WTC11 (cell line): ENCODE measurements at places on chromosomes 7 and 10. TPM values are rescaled to one million over a fixed set of nuclear protein-coding genes. Genes with fewer than 3 reads are reported as not detected.

The UTF1 gene
- total RNA-seq = 140 to 196 TPM (median 143 TPM) in 3 replicates

- peaks cover 2% of the 10 kb centered on the region; the same call in 1 of the 2 replicates for H3K4me1 ChIP-seq
- H3K36me3 ChIP-seq = no peaks in the 10 kb centered on the region
- DNase-seq = no peak
- H3K27me3 ChIP-seq = no peaks in the 10 kb centered on the region; the same call in 1 of the 2 replicates
- no peak overlapping the region for H3K27ac ChIP-seq
Measured at GRCh38 chr10:27359792-27360355, 119.3 kb upstream of the ACBD5 start.

DNA sequence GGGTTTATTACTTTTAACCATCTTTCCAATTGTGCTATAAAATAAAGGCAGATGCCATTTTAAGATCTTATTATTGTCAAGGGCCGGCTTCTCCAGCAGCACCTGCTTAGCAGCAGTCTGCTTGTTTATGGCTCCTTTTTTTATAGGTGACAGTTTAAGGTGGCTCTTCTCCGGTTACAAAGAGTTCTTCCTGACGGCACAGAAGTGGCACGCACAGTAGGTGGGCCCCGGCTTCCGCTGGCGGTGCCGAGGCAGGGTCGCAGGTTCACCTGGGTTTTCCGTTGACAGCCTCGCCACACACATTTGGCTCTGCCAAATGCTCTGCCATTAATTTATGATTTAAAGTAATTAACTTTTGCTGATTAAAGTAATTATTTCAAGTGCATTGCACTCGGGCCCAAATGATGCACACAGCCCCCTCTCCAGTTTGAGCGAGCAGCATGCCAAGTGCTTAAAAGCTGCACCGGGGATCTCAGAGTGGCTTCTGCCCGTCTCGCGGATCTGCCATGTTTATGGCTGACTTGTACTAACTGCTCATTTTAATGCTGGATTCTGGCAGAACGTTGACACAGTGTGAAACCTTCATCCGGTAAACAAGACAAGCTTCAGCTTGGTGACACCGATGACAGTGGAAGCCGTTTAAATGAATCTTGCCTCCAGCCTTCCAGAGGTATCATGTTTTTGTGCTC, 355.1 kb upstream of the MKI67 start:
- no peaks in the 10 kb centered on the region for H3K27me3 ChIP-seq
- no peak overlapping the region for H3K4me3 ChIP-seq
- no peaks in the 10 kb centered on the region for H3K36me3 ChIP-seq
- DNase-seq = no peak

The IKZF5 gene
- total RNA-seq = 6.9 to 13.2 TPM (median 7.9 TPM) in 3 replicates

GRCh38 chr7:24825931-24826661, 68.8 kb upstream of the GSDME start:
- no peaks in the 10 kb centered on the region; the same call in none of the 2 replicates for H3K36me3 ChIP-seq
- peak overlapping the region; percentile 34; the same call in 1 of the 2 replicates for H3K27ac ChIP-seq
- no peaks in the 10 kb centered on the region for H3K27me3 ChIP-seq
- no peak overlapping the region for H3K4me3 ChIP-seq

The MEPCE gene
- 41.9 to 49.6 TPM (median 47.7 TPM) in 3 replicates for total RNA-seq

The MYOF gene
- total RNA-seq = 1.4 to 2.2 TPM (median 1.8 TPM) in 3 replicates

DNA sequence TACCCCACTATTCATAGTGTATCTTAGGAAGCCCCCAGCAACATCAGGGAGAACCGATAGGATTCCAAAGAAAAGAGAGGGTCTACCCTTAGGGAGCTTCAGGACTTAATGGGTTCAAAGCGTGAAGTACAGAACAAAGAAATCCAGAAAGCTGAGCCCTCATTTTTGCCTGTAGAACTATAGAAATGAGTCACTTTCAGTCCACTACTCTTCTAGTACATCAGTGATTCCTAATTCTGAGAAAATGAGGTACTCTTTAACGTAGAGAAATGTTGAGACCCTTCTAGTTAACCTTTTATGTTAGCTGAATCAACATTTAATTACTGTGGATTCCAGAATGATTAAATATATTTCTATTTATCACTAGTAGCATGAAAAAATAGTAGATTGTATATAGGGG, 1.8 kb downstream of the TDRD1 start:
- no peak for DNase-seq
- H3K36me3 ChIP-seq = no peaks in the 10 kb centered on the region
- H3K27me3 ChIP-seq = peaks cover 12% of the 10 kb centered on the region
- H3K4me1 ChIP-seq = peaks cover 30% of the 10 kb centered on the region
- H3K27ac ChIP-seq = no peak overlapping the region

The CYP26C1 gene
- total RNA-seq = 0.07 to 0.11 TPM (median 0.11 TPM) in 3 replicates

- no peaks in the 10 kb centered on the region; the same call in 1 of the 2 replicates for H3K27me3 ChIP-seq
- no peak overlapping the region for H3K27ac ChIP-seq
- H3K4me3 ChIP-seq = no peak overlapping the region
- DNase-seq = peak; percentile 80
Measured at GRCh38 chr10:122267849-122268737, 3.0 kb upstream of the BTBD16 start.

GRCh38 chr7:77606562-77606961, 69.5 kb downstream of the PTPN12 start:
- H3K27ac ChIP-seq = no peak overlapping the region
- H3K4me1 ChIP-seq = no peaks in the 10 kb centered on the region
- no peak overlapping the region for H3K4me3 ChIP-seq
- H3K27me3 ChIP-seq = no peaks in the 10 kb centered on the region
- DNase-seq = no peak
- H3K36me3 ChIP-seq = peaks cover 39% of the 10 kb centered on the region

DNA sequence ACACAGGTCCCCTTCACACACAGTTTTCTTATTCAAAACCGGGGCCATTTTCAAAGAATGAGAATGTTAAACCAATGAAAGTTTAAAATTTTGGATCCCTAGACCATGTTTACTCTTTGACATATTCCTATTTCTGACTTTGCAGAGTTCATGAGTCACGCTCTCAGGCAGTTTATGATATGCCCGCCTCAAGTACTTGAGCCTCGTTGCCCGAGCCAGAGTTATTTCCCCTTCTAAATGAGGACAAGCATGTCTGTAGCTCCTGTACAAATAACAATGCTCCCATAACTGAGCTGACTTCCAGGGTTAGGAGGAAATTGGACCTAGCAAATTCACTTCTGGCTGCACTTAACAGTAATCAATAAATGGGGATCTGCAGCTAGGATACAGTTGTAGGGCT, 87.9 kb upstream of the PDE1C start:
- H3K27ac ChIP-seq = no peak overlapping the region
- H3K36me3 ChIP-seq = no peaks in the 10 kb centered on the region
- H3K27me3 ChIP-seq = peaks cover 45% of the 10 kb centered on the region
- DNase-seq = no peak

The SVIL gene
- total RNA-seq = 27.1 to 28.7 TPM (median 28.0 TPM) in 3 replicates

The ANKMY2 gene
- total RNA-seq = 12.0 to 13.6 TPM (median 13.0 TPM) in 3 replicates

- H3K4me3 ChIP-seq = no peak overlapping the region
- no peaks in the 10 kb centered on the region for H3K27me3 ChIP-seq
- H3K4me1 ChIP-seq = peaks cover 10% of the 10 kb centered on the region
- no peak for DNase-seq
Measured at GRCh38 chr10:3936422-3937040, 151.5 kb upstream of the KLF6 start.

DNA sequence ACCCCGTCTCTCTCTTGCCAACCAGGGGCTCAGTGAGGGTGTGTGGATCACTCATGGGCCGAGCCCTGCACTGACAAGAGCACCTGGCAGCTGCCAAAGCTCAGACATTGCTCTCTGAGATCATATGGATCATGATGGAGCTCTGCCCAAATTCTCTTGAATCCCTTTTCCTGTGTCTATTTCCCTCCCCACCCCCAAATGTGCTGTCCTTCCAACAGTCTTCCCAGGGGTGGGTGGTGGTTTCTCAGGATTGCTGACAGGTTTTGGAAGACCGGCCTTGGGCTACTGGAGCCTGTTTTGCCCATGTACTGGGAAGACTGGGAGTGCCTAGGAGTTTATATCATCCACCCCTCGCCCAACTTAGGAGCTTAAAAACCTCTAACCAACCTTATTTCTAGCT, 10.5 kb downstream of the ARHGAP22 start:
- DNase-seq = no peak
- peaks cover 3% of the 10 kb centered on the region for H3K27me3 ChIP-seq
- no peak overlapping the region for H3K27ac ChIP-seq

The ZNF503 gene
- 0.25 to 0.39 TPM (median 0.34 TPM) in 3 replicates for total RNA-seq

The CALCR gene
- total RNA-seq = 0.81 to 1.3 TPM (median 1.2 TPM) in 3 replicates

GRCh38 chr7:1554333-1555045, 1.5 kb downstream of the TMEM184A start:
- DNase-seq = no peak
- no peak overlapping the region; the same call in 1 of the 2 replicates for H3K27ac ChIP-seq
- peaks cover 5% of the 10 kb centered on the region for H3K4me1 ChIP-seq
- H3K4me3 ChIP-seq = no peak overlapping the region

DNA sequence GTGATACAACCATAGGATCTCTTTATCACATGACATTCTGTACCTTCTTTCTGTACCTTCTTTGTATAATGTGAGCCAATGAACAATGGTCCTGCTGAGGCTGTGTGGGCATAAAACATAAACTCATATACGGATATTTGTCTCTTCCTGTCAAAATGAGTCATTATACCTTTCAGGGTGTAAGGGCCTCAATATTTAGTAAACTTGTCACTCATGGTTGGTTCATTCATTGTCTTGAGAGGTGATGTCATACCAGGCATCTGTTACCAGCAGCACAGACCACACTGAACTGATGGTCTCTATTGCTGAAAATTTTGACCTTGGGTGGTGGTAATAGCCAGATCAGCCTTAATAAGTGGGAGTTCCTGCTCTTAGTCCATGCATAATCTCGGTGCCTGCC, 287.6 kb upstream of the TPK1 start:
- H3K27ac ChIP-seq = no peak overlapping the region
- H3K27me3 ChIP-seq = no peaks in the 10 kb centered on the region
- DNase-seq = no peak
- no peaks in the 10 kb centered on the region for H3K4me1 ChIP-seq
- no peaks in the 10 kb centered on the region for H3K36me3 ChIP-seq

DNA sequence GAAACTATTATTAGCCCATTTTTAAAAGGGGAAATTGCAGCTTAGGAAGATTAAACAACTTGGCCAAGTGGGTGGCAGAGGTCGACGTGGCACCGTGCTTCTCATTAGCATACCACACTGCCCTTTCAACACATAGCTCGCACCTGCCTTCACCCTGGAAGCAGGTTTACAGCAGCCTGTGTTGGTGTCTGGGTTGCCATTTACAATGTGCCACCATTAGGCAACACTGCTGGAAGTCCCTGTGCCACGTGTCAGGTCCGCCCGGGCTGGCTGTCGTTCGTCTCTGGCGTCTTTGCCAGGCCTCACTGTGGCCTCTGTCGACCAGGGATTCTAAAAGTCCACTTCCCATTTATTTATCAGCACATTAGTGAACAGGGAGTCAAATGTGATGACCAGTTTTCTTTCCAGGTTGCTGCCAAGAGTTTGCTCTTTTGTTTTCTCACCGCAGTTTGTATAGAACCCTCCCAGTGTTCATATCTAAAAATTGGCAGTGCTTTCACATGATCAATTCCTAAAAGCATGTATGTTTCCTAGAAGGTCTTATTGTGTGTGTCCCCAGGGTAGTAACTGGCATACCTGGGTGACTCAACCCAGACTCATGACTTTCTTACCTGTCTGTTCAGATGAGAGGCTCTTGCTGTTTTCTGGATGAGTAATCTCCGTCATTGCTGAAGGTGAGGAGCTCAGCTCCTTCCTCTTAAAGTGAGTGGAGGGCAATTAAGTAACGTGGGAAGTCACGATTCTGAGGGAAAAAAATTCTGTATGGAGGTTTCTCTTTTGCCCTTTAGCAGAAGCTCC, 9.2 kb downstream of the INSIG1 start:
- H3K36me3 ChIP-seq = peaks cover 58% of the 10 kb centered on the region
- peaks cover 18% of the 10 kb centered on the region for H3K4me1 ChIP-seq
- no peak overlapping the region for H3K4me3 ChIP-seq
- DNase-seq = no peak
- peak overlapping the region; percentile 76; the same call in 1 of the 2 replicates for H3K27ac ChIP-seq
- no peaks in the 10 kb centered on the region for H3K27me3 ChIP-seq

DNA sequence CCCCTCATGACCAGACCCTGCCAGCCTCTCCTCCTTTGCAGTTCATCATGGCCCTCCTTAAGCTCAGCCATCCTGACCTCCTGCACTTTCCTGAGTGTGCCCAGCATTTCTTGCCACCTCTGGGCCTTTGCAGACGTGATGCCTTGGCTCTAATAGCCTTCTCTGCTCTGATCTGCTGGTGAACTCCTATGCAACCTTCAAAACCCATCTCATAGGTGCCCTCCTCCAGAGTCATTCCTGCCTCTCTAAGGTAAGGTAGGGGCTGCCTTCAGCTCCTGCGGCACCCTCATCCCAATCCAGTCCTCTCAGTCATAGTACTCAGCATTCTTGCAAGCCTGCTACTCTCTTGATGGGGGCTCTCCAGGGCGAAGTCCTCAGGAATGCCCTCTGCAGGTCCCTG, 19.3 kb upstream of the ELN start:
- no peak for DNase-seq
- no peak overlapping the region for H3K27ac ChIP-seq
- no peaks in the 10 kb centered on the region for H3K4me1 ChIP-seq

GRCh38 chr10:130416334-130417150, 280.4 kb downstream of the GLRX3 start:
- H3K4me3 ChIP-seq = no peak overlapping the region
- no peak overlapping the region for H3K27ac ChIP-seq

- no peak for DNase-seq
- H3K36me3 ChIP-seq = peaks cover 18% of the 10 kb centered on the region
- peak overlapping the region; percentile 89 for H3K27ac ChIP-seq
- peaks cover 40% of the 10 kb centered on the region for H3K4me1 ChIP-seq
Measured at GRCh38 chr10:63576501-63576900, 55.3 kb downstream of the REEP3 start.

The POLD2 gene
- 140 to 154 TPM (median 146 TPM) in 3 replicates for total RNA-seq

GRCh38 chr7:143245123-143245522, 18.1 kb upstream of the GSTK1 start:
- no peak overlapping the region for H3K27ac ChIP-seq
- H3K27me3 ChIP-seq = peaks cover 16% of the 10 kb centered on the region
- no peaks in the 10 kb centered on the region for H3K4me1 ChIP-seq

- peaks cover 53% of the 10 kb centered on the region for H3K4me1 ChIP-seq
- H3K27ac ChIP-seq = no peak overlapping the region
- H3K36me3 ChIP-seq = no peaks in the 10 kb centered on the region
- H3K4me3 ChIP-seq = no peak overlapping the region
- no peak for DNase-seq
- H3K27me3 ChIP-seq = no peaks in the 10 kb centered on the region; the same call in 1 of the 2 replicates
Measured at GRCh38 chr7:157312941-157313340, 23.9 kb upstream of the DNAJB6 start.

DNA sequence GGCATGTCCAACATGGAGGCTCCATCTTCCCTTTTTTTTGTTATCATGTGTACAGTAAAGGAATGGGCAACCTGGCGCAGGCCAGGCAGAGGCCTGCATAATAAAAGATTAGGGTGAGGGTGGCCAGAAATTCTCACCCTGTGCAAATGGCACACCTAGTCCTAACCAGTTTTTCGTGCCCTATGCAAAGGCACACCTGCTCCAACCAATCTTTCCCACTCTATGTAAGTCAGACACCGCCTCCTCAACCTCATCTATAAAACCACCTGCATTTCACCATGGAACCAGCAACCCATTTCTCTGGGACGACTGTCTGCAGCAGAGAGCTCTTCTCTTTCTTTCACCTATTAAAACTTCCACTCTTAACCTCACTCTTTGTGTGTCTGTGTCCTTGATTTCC, 16.1 kb downstream of the TBATA start:
- no peaks in the 10 kb centered on the region for H3K4me1 ChIP-seq
- peaks cover 22% of the 10 kb centered on the region for H3K36me3 ChIP-seq

GRCh38 chr7:4809091-4809591, 33.7 kb downstream of the AP5Z1 start:
- peaks cover 24% of the 10 kb centered on the region for H3K27me3 ChIP-seq
- peaks cover 3% of the 10 kb centered on the region; the same call in 1 of the 2 replicates for H3K36me3 ChIP-seq
- H3K4me1 ChIP-seq = peaks cover under 1% of the 10 kb centered on the region; the same call in 1 of the 2 replicates

GRCh38 chr10:34423673-34424625, 391.1 kb downstream of the PARD3 start:
- H3K36me3 ChIP-seq = no peaks in the 10 kb centered on the region
- no peak overlapping the region for H3K27ac ChIP-seq
- DNase-seq = no peak
- peaks cover 78% of the 10 kb centered on the region for H3K4me1 ChIP-seq
- no peak overlapping the region for H3K4me3 ChIP-seq
